ENCODE measurements at places on chromosomes 4 and X.

GRCh38 chrX:11472381-11472780 is 179.2 kb downstream of the AMELX start:
- no peak for DNase-seq

DNA sequence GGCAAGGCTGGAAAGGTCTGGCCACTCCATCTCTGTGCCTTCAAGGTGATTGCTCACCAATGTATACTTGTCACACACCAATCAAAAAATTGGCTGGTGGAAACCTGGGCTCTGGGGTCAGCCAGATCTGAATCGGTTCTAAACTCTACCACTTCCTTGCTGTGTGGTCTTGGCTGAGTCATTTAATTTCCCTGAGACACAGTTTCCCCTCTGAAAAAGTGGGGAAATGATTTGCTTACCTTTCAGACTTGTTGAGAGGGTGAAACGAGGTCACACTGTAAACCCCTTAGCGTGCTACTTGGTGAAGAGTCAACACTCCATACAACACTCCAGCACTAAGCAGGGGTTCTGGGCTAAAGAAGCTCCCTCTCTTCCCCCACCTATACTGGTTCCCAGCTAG is 252.3 kb upstream of the ZIC3 start:
- no peak for DNase-seq

DNA sequence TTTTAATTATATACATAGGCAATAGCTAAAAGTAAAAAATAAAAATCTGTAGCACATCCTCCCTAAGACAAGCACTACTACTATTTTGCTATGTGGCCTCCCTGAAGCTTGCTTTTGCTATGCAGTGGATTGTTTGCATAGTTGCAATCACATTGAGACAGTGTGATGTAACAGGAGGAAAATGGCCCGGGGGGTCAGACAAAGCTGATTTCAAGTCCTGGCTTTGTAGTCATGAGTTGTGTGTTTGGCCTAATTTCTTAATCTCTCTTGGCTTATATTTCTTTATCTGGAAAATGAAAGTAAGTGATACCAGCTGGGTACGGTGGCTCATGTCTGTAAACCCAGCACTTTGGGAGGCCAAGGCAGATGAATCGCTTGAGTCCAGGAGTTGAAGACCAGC is 166.6 kb downstream of the LHFPL1 start:
- DNase-seq, result no peak

DNA sequence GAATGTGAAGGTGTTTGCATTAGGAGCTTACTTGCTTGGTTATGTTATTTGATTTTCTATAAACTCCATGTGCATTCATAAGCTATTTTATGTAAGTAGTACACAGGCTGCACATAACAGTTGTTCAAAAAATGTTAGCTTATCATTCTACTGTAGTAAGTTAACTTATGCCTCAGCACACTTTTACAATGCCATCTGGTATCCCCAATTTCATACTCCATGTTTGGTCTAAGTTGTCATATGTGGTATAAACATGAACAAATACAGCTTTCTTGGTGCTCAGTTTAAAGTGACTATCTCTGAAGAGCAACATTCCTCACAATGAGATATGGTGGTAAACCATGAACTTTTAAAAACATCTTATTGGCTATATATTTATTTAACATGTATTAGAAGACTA is 104.3 kb upstream of the LEF1 start:
- DNase-seq, result no peak

- DNase-seq, result no peak
Measured at GRCh38 chr4:125390126-125390525, 75.4 kb downstream of the FAT4 start.

GRCh38 chr4:3217266-3217665 is 31.7 kb upstream of the MSANTD1 start:
- DNase-seq, result no peak

- DNase-seq, result no peak
Measured at GRCh38 chr4:36039026-36039425, 205.3 kb downstream of the ARAP2 start.

DNA sequence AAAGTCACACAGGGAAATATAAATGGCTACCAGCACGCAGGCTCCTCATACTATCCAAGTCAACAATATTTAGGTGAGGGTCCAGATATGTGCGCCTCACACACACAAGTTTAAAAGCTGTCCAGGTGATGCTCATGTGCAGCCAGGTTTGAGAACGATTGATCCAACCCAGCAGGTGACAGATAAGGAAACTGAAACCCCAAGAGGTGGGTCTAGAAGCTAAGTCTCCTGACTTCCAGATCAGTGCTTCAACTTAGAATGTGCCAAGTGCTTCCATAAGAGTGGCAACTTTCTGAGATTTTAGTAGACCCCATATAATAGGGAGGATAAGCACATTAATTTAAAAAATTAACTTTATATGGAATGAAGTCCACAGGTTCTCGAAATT is 54.4 kb upstream of the NAP1L5 start:
- no peak for DNase-seq

GRCh38 chr4:106690487-106690886 is 321.9 kb upstream of the GIMD1 start:
- DNase-seq, result no peak

GRCh38 chrX:111511477-111511876 is at the start of gene SERTM2:
SERTM2 (plus strand) TSS chrX:111511645; CDS start chrX:111518858, 7,213 bp downstream.
- no peak for DNase-seq

GRCh38 chr4:155878611-155879010 is 12.5 kb upstream of the ASIC5 start:
- no peak for DNase-seq

DNA sequence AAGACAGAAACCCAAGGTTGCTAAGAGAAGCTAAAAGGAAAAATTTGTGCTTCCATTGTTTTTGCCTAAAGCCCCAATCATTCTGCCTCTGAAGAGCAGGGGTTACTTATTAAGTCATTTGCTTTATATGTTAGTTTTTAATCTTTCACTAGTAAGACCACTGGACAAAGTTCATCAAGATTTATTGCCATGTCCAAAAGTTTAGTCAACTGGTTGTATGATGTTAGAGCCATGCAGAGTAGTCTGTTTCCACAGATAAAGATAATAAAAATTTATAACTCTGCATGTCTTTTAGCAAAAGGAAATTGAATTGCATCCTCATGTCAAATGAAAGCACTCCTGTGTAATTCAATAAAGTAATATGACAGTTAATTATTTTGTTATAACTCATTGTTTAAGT is 75.8 kb upstream of the PRKG2 start:
- DNase-seq, result no peak

DNA sequence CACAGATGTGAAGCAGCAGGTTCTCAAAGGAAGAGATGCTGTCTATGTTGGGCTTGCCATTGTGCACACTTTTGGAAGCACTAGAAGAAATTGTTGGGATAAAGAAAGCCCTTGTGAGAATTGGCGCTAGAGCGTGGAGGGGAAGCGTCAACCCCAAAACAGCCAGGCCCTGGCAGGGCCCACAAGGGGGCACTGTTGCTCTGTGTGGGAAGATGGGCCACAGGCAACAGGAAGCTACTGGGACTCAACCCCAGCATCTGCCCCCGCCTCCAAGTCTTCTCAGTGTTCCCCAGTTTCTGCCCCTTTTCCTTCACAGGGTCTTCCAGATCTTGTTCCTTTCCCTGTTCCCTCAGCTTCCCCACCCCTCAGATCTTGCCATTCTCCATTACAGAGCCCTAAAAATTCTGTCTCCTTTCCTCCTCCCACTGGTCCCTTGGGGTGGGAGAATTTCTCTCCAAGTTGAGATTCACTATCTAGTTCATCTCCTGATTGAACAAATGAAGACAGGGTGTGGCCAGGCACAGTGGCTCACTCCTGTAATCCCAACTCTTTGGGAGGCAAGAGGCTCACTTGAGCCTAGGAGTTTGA is 85.5 kb downstream of the STARD8 start:
- DNase-seq, result peak; percentile 54

GRCh38 chrX:118588715-118589114 is 93.1 kb downstream of the DOCK11 start:
- no peak for DNase-seq

GRCh38 chrX:130443875-130444274 is 42.1 kb downstream of the RBMX2 start:
- no peak for DNase-seq

DNA sequence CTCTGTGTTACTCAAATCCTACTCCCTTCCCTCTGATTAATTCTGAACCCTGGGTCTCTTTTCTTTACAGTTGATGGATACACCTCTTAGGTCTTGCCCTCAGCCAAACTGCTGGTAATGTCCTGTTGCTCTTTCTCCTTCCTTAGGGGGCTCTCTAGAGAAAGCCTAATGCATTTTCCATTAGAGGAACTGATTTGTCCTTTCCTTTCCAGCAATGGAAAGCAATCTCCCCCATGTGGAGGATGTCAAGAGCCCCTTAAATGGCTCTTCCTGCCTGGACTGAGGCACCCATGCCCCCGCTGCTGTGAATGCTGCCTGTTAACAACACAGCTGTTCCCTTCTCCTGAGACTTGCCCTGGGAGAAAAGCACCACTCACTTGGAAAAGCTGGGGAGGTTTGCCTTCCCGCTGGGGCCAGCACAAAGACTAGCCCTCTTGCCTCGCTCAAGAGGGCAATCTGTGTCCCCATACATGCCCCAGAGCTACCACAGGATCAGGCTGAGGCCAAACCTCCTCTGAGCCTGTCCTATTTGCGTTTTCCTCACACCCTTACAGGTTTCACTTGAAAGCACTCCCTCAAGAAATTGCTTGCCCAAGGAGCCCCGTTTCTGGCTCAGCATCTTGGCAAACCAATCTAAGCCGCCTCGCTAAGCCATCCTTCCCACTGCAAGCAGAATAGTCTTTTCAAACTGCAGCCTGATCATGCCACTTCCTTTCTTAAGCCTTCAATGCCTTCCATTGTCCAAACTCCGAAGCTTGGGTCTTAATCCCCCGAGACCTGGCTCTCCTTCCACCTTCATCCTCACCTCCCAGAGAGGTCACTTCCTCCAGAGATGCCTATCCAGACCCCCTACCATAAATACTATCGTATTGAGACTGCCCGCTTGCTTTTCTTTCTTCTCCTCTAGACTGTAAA is 23.2 kb upstream of the SMIM20 start:
- DNase-seq, result no peak

GRCh38 chr4:20868108-20868507 is 167.8 kb downstream of the PACRGL start:
- DNase-seq, result no peak

DNA sequence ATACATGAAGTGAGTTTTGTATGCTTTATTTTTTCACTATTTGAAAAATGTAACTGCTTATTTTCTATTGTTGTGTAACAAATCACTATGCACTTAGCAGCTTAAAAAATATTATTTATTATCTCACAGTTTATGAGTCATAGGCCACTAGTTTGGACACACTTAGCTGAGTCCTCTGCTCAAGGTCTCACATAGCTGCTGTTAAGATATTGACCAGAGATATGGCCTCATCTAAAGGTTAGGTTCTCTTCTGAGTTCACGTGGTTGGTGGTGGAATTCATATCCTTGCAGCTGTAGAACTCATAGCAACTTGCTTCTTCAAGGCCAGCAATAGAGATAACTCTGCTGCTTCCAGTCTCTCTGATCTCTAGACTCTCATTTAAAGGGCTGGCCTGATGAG is 534.4 kb downstream of the SPRY1 start:
- no peak for DNase-seq

DNA sequence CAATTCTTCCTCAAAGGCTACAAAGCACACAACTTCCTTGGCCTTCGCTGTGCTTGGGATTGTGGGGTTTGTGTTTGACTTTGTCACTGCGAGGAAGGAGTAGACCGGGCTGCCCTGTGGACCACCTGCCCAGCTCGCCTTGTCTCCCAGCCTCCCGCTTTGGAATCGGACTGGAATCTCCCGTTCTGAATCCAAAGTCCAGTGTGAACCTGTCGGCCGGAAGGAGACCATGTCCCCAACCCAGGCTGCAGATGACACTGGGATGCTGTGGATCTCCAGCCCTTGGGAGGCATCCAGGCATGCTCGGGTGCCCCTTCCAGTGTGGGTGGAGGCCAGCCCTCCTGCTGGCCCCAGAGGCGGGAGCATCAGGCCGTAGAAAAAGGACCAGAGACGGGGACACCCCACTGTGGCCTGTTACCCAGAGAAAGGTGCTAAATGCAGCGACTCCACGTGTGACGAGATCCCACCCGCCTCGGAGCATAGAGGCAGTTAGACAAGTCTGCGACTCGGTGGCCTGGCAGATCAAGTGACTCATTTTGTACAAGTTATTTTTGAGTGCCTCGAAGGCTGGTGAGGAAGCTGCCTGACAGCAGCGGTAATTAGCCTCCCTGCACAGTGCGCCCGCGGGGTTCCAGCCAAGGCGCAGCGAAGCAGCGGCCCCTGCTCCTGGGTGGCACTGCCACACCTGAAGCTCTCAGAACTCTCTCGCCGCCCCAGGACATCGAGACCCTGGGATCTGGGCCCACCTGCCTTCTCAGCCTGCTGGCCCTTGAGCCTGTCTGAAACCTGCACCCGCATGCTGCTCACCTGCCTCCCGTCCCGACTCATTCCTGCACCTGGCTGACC is 57.5 kb downstream of the ADRA2C start:
- DNase-seq, result no peak

GRCh38 chr4:21596521-21596920 is 352.1 kb downstream of the KCNIP4 start:
- DNase-seq, result no peak

DNA sequence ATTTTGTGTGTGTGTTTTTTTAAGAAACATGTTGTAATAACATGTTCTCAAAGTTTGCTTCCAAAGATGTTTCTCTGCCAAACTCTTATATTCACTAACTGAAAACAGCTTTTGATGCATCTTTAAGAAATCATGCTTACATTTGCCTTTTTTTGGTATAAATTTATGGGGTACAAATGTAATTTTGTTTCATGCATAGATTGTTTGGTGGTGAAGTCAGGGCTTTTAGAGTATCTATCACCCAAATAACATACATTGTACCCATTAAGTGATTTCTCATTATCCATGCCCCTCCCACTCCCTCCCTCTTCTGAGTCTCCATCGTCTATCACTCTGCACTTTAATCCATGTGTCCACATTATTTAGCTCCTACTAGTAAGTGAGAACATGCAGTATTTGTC is 30.8 kb downstream of the SPINK2 start:
- DNase-seq, result no peak

DNA sequence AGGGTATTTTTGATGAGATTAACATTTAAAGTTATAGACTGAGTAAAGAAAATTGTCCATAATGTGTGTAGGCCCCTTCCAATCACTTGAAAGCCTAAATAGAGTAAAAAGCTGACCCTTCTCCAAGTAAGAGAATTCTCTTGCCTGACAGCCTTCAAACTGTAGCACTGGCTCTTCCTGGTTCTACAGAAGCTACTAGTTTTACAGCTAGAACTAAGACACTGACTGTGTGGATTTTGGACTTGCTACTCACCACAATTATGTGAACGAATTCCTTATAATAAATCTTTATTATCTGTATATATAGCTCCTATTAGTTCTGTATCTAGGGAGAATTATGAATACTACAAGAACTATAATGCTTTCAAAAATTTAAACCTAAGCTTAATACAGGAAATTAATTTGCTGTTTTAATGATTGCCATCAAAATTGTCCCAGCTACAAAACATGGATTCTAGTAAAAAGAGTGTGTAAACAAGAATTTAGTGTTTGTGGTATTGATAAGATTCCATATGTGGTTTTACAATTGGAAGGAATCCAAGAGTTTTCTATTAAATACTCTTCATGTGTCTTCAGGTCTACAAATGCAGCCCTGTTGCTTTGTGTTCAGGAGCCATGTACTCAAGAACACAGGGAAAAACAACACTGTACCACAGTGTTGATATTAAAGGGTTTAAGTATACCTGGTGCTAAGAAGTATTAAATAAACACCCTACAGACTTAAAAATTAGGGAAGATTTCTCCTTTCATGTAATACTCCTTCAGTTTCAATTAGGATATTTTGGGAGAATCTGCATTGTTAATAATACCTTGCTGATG is 366.5 kb downstream of the CXXC4 start:
- DNase-seq, result no peak

- no peak for DNase-seq
Measured at GRCh38 chrX:110159235-110159634, 156.3 kb downstream of the TMEM164 start.

- peak; percentile 19 for DNase-seq
Measured at GRCh38 chrX:153818571-153819383, 11.6 kb downstream of the PDZD4 start.
